ENCODE measurements at places on chromosomes 13 and 19. TPM values are rescaled to one million over a fixed set of nuclear protein-coding genes. Genes with fewer than 3 reads are reported as not detected.

The MPND gene
- 7.2 TPM for total RNA-seq

The COG3 gene
- 44.1 TPM for total RNA-seq

The TMPRSS9 gene
- total RNA-seq = not detected

The HCST gene
- total RNA-seq = not detected

The SERTM1 gene
- not detected for total RNA-seq

The UGGT2 gene
- total RNA-seq = 57.1 TPM

The TPM4 gene
- total RNA-seq = 424 TPM

The ZNF724 gene
- total RNA-seq = 6.9 TPM

The SBSN gene
- 0.61 TPM for total RNA-seq

The ERICH6B gene
- total RNA-seq = not detected

The MEIOSIN gene
- total RNA-seq = not detected

The CEACAM4 gene
- total RNA-seq = not detected

The COLGALT1 gene
- 103 TPM for total RNA-seq

The GNG7 gene
- total RNA-seq = 0.22 TPM

The ETV2 gene
- 0.44 TPM for total RNA-seq

The GPR18 gene
- not detected for total RNA-seq

The THOP1 gene
- 93.7 TPM for total RNA-seq

The ZNF180 gene
- 3.2 TPM for total RNA-seq

The GRK1 gene
- total RNA-seq = not detected

The PGLYRP2 gene
- total RNA-seq = not detected
